ENCODE measurements at places on chromosomes 11 and 22. TPM values are rescaled to one million over a fixed set of nuclear protein-coding genes. Genes with fewer than 3 reads are reported as not detected.

DNA sequence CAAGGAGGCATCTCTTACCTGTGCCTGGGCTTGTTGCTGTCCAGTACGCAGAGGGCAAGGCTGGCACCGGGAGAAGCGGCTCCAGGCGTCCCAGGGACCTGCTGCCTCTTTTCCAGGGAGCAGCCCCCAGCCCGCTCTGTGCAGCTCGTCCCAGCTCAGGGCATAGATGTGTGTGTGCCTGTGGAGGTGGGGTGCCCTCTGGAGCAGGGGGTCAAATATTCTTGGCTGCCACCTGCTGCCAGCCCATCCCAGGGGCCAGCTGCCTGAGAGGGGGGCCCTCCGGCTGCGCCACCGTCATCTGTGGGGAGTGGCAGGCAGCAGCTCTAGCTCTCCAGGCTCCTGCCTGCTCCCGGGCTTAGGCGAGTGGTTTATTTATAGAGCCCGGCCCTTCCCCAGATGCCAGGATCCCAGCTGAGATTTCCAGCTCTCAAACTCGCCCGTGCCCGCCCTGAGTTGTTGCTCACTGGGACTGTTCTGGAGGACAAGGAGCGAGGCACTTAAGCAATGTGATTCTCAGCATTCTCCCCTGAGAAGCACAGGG lies 87.5 kb downstream of the RTL6 start:
- no peak for DNase-seq

DNA sequence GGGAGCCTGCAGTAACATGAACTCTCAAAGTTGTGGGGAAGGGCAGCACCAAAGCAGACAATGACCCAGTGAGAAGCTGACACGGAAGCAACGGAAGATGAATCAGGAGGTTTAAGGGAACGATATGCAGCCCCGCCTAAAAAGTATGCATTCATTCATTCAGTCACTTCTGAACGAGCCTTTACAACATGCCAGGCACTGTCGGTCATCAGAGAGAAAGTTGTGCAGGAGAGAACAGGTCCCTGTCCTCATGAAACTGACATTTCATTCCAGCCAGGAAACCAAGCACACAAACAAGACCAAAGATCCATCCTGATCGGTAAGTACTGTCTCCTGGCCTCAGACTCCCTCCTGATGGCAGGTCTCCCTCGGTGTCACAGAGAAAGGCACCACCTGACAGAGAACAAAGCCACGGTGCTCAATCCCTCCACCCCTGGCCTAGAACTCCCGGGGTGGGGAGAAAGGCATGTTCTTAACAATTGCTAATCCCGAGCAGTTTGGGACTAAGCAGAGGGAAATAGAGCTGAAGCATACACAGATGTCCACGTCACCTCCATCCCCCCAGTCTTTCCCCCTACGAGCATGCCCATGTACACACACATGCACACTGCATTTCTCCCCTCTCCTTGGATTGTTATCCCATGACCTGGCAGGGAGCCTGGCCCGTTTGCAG lies 49.3 kb downstream of the LRFN4 start:
- DNase-seq: no peak

GRCh38 chr11:11579012-11579988 lies 42.5 kb downstream of the GALNT18 start:
- DNase-seq: no peak

- DNase-seq: no peak
Observed at GRCh38 chr11:129365816-129366215, 9.8 kb upstream of the BARX2 start.

GRCh38 chr11:103898065-103898464 lies 138.4 kb upstream of the DDI1 start:
- no peak for DNase-seq

DNA sequence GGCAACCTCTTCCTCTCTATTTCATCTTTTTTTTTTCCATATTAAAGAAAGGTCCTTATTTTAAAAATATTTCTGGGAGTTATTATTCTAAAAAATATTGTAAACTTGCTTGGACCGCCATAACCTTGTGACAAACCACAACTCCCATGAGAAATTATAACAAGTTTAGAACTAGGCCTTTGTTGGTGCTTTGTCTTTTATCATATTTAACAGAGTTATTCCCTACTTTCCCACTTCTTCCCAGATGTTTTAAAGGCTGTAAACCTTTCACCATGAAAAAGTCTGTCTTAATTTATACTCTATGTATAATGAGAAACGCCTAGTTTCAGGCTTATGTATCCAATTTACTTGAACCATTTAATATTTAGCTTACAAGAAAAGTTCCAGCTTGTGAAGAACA lies 3.7 kb downstream of the CTSC start:
- no peak for DNase-seq

DNA sequence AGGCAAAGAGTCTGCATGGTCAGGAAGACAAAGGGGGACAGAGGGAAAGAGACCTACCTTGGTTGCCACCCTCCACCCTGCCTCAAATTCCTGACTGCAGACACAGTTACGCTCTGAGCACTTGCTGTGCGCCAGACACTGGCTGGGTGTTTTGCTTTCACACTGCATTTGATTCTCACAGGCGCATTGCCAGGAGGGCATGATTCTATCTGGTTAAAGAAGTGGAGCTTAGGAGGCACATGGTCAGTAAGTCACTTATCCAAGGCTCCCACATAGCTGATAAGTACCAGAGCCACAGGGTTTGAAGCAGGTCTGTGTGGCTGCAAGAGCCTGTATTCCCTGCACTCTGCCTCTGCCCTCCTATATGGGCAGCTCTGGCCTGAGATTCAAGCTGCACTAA lies 103.9 kb downstream of the TIMP3 start:
- no peak for DNase-seq

DNA sequence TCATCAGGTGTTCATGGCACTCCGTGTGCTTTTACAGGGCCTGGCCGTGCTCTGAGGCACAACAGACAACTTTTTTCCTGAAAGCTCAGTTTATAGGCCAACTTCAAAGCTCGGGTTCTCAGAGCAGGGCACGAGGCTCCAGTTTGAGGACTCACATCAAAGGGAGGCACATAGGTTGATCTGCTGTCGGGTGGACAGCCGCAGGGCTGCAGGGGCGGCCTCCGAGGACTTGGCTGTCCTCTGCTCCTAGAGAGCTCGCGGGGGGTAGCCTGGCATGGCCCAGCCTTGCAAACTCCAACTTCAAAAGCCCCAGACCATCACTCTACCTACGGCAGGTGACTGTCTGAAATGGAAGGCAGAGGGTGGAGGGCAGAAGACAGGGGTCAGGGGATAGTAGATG lies 31.6 kb downstream of the C11orf58 start:
- no peak for DNase-seq

DNA sequence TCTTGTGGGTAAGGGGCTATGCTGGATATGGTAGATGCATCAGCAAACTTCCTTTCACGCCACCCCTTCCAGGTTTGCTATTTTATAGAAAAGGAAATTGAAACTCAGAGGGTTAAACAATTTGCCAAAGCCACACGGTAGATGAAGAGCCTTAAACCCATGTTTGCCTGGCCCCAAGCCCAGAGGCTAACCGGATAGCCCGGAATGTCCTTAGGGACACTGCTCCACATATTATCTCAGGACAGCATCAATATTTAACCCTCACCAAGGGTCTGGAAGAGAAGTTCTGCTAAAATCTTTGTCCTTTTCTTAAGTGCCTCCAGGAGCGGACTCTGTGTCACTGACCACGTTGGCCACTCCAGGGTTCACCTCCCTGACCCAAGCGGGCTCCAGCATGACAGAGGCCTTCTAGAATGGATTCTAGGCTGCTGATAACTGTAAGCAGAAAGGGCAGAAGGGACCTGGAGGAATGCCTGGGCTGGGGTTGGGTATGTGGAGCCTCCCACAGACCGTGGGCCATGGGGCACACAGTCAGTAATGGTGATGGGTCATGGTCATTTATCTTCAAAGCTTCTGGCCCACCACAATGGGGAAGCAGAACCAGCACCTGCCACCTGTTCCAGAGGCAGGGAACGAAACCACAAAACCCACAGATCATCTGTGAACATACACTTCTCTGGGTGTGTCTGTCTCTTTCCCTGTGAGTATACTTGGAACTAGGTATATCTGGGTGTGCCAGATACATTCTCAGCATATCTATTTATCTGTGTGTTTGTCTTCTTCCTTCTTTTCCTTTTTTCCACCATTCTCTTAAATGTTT lies 5.4 kb upstream of the TMEM86A start:
- DNase-seq: no peak

DNA sequence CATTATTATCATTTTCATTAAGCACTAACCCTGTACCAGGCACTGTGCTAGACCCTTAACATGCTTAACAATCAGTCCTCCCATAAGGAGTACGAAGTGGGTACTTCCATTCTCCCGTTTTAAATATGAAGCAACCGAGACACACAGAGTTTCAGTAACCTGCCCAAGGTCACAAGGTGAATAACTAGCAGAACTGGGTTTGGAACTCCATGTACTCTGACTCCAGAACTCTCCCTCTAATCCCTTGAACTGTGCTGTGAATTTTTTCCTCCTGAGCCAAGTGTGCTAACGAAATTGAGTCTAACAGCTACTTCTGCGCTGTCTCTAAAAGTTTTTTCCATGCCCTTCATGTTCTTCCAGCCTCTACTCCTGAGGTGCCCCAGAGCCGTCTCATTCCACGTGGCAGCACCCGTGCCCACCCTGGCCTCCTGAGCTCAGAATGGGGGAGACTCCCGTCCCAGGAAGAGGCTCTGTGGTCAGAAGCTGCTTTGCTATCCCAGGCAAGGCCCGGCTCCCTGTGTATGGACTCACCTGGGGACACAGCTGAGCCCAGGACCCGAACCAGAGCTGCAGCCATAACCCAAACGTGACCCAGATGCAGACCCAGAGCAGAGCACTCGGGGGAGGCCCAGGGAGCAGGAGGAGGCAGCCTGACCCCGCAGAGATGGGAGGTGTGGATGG lies 8.6 kb upstream of the TRIM29 start:
- DNase-seq: no peak

GRCh38 chr22:28799606-28800307 lies 612 bp downstream of the XBP1 start:
- DNase-seq: peak; percentile 69

DNA sequence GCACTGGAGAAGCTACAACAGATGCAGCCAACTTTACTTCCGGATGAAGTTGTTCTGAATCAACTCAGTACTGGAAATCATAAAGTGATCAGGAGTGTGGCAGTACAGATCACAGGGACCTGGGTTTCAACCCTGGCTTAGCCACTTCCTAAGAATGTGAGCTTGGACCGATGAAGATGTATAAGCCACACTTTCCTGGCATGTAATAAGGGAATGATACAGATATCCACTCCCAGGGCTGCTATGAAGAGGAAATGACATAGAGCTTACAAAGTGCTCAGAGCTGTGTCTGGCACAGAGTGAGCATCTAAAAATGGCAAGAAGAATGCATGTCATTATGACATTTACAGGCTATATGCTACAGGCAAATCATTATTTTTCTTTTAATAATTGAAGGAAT lies 378.7 kb downstream of the NTM start:
- DNase-seq: no peak

GRCh38 chr11:9700105-9700801 lies 36.4 kb downstream of the SWAP70 start:
- no peak for DNase-seq

DNA sequence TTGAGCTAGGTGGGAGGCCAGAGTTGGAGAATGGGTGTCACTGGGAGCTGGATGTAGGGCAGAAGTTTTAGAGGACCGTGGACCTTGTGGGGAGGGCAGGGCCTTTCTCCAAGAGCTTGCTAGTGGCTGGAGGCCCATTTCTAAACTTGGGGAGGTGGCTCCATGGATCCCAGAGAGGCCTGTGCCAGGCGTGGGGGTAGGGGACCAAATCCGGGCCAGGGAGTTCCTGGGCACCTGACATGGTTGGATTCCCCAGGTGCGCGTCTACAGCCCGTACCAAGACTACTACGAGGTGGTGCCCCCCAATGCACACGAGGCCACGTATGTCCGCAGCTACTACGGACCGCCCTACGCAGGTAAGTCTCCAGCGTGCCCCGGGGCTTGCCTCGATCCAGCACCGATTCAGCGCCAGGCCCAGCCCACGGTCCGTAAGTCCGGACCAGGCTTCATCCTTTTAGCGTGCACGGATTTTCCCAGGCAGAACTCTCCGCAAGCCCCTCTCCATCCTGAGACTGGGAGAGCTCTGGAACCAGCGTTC lies 14.2 kb downstream of the PLEKHB1 start:
- no peak for DNase-seq

DNA sequence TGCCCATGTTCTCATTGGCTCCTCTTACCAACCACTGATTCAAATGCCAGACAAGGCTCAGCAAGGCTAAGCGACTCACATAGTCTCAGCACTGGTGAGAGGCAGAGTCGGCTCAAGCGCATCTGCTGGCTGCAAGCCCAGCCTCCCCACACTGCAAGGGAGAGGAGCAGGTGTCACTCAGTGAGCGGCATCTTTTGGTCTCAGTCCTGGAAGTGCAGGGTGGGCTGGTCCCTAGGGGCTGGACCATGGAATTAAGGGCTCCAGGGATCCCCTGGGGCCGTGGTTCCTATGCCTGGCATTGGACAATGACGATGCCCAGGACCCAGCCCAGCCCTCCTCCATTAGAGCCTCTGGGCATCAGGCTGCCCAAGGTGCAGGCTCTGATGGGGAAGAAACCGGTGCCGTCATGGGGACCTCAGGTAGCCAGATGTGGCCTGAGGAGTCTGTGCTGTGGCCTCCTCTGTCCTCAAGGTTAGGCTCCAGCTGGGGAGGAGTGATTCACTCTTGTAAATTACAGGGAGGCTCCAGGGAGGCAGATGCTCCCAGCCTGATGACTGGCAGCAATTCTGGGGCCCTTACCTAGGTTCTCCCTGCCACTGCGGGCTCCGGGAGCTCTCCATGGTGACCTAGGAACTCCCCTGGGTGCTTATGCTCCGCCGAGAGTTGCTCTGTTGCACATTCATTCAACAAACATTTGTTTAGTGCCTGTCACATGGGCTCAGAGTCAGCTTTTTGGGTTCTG lies 28.0 kb downstream of the FADS2 start:
- DNase-seq: no peak

DNA sequence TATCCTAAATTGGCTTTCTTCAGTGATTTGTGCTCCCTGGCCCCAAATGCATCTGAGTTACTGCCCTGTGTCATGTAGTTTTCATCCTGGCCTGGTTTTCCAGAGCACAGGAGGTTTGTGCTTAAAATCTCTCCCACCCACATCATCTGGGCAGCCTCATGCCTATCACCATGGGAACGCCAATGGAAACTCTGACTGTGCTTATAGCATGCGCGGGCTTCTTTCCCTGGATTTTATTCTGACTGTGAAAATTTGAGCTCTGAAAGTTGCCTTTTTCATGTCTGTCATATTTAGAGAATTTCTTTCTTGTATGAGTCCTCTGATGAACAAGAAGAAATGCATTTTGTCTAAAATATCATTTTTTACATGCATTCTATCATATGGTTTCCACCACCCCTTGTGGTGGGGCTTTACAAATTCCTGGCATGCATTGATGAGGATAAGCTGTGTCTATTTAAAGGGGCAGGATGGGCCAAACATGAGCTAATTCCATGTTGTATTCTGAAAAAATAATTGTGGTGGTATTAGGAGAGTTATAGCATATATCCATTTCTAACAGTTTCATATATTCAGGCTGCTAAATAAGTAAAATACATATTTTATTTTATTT lies 55.1 kb downstream of the IRAG1 start:
- DNase-seq: no peak

The OR52A1 gene
- 0.03 TPM for total RNA-seq

The SVIP gene
- total RNA-seq: 17.9 TPM

The OR10D3 gene
- total RNA-seq: 0.67 TPM

The SCGB1D2 gene
- total RNA-seq: not detected

The SMIM38 gene
- total RNA-seq: not detected

The CCDC87 gene
- total RNA-seq: 0.54 TPM

The SAA1 gene
- not detected for total RNA-seq

The MALAT1 gene
- total RNA-seq: 4,747 TPM

The UBQLN3 gene
- 1.1 TPM for total RNA-seq

The BCO2 gene
- total RNA-seq: 2.6 TPM

The DNAJB7 gene
- total RNA-seq: not detected
